ENCODE measurements at places on chromosomes 1 and 21.

DNA sequence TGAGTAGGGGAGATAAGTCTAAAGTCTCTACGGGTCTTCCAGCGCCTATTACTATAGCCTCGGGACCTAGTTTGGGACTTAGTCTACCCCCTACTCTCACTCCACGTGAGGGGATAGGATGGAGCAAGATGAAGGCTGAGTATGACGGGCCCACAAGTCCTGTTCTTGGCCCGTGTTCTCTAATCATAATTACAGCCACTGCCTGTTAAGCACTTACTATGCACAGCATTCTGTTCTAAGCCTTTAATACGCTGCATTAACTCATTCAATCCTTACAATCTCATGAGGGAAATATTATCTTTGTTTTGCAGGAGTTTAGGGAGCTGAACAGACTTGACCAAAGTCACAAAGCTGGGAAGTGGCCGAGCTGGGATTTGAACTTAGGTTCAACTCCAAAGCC, 23.9 kb upstream of the EPB41 start:
- no peak for DNase-seq

GRCh38 chr1:248849152-248849551, 9.7 kb downstream of the ZNF692 start:
- DNase-seq = no peak

DNA sequence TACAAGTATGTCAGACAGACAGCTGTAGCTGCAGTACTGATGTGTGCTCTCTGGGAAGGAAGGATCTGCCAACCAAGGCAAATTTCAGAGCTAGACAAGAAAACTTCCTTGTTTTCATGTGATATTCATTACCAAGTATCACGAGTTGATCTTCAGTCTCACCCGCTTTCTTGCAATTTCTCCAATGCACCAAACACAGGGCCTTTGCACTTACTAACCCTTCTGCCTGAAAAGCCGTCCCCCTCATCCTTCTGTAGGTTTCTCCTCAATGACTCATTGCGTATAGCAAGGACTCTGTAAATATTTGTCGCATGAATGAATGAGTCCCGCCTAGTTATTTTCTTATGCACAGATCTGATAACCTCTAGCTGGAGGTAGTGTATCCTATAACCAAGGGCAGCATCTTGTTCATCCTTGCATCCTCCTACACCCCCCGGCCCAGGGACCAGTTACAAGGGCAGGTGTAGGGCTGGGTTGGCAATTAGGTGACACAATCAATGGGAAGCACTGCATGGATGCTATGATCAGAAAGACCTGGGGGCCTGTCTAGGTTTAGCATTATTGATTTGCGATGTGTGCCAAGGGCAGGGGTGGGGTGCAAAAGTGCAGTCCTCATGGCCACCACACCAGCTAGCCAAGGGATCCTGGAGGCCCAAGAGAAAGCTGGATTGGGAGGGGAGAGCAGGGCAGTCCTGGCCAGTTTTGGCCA, 51.4 kb upstream of the GPR157 start:
- DNase-seq = no peak

DNA sequence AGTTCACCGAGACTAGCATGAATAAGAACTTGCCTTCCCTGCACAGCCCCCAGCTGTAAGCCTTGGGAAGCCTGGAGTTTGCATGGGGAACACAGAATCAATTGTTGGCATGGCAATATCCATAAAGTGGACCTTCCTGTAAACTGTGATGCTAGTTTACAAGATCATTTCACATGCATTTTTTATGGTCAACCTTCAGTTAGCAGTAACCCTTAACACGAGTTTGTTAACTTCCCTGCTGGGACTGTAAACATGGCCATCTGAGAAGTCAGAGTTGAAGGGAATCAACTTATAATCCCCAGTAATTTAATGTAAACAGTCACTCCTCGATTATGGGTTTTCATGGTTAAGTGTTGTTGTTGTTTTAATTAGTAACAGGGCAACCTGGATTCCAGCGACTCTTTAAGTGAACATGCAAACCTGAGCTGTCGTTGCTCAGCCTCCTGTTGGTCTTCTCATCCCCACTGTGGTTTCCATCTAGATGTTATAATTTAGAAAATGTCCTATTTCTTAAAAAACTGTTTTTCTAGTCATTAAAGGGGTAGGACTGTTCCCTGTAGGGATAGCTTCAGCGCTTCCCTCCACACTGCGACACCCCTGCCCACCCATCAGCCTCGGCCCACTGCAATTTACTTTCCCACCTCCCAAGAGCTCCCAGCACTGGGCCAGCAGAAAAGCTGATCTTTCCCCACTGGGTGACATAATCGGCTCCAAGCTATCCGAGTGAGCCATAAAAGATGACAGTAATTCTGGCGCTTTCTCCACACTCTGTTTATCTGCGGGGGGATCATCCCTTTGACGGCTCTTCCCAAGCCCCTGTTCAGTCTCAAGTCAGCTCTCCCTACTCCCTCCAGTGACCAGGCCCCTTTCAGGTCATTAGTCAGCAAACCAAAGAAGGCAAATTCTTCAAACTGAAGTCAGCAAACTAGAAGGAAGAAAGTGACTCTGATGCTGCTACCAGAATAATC, 107.6 kb upstream of the IPO9 start:
- DNase-seq = no peak

GRCh38 chr1:157382351-157382750, 170.0 kb downstream of the FCRL5 start:
- DNase-seq = no peak
